ENCODE measurements at places on chromosomes 2 and 18. TPM values are rescaled to one million over a fixed set of nuclear protein-coding genes. Genes with fewer than 3 reads are reported as not detected.

GRCh38 chr2:151525821-151526373, 116.2 kb downstream of the RIF1 start:
- no peak for DNase-seq

GRCh38 chr2:130337735-130338325, 4.9 kb upstream of the IMP4 start:
- no peak for DNase-seq

DNA sequence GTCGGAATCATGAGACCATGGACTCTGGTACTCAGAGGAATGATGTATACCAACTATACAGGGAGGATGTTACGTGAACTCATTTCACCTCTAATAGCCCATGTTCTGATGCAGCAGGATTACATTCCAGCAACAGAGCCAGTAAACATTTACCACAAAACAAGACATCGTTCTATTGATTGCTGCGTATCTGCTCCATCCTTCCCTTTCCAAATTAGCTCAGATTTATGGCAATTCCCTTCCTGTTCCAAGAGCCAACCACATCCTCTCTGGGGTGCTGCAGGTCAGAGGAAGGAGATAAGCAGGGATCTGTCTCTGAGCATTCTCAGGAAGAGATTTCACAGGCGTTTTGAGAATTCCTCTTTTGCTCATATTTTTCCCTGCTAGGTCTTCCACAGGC, 98.3 kb downstream of the KLF7 start:
- DNase-seq, result no peak

- DNase-seq, result no peak
These were observed 8.5 kb downstream of the RFX8 start for GRCh38 chr2:101466426-101466825.

The CNDP1 gene
- 0.33 TPM for total RNA-seq

The SLC14A1 gene
- 2.3 TPM for total RNA-seq

The EMILIN1 gene
- total RNA-seq, result 26.9 TPM
